ENCODE measurements at places on chromosomes 12 and 14. TPM values are rescaled to one million over a fixed set of nuclear protein-coding genes. Genes with fewer than 3 reads are reported as not detected.

DNA sequence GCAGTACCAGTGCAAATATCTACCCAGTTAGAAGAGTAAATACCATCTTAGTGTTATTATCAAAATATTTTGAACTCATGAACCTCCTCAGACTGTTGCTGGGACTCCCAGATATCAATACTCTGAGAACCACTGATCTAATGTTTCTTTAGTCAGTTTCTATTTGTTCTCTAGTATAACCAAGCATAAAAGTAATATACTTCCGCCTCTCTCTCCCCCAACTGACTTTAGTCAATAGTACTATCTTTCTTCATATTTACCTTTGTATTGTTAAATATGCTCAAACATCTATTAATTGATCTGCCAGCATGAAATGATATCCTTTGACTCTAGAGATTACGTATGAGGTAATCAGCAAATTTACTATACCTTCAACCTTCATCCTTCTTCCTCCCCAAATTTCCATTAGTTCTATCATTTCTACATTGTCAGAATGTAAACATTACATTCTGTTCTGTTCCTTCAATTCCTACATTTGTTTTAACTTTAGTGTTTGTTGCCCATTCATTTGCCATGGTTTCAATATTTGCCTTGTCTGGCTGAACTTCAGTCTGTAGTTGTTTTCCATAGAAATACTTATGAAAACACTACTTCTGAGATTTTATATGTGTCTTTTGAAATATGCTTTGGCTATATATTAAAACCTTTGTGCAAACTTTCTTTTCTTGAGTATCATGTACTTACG lies 192.5 kb upstream of the PDE3A start:
- DNase-seq, result no peak

- no peak for DNase-seq
These were observed 25.9 kb upstream of the PAPLN start for GRCh38 chr14:73211251-73212040.

- DNase-seq, result no peak
These were observed 45.4 kb upstream of the BTG1 start for GRCh38 chr12:92191061-92191460.

DNA sequence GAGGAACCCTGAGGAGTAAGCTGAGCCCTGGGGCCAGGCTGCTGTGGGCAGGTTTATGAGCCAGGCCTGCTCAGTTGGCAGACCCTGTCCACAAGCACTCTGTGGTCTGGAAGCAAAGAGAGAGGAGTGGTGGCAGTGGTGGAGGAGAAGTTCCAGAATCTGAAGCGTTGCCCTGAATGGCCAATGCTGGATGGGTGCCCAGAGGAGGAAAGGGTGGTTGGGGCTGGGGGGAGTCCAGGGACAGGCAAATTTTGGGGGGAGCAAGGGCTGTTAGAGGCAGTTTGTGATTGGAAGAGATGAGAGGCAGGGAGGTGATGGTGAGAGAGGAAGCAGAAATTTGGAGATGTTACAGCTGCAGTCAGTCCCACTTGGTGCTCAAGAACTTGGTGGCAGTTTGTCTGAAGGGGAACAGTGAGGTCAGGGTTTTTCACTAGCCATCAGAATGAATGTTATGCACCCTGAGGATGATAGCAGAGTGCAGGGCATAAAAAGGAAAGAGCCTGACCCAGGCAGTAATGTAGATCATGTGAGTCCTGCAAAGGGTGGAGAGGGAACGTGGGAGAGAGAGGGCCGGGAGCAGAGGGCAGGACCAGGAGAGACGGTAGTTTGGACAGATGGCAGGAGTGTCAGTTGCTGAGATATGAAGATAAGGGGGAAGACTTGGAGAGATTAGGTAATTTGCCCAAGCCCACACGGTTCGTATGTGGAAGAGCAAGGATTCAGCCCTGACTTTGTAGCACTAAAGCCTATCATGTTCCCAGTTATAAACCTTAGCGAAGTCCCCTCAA lies 51.2 kb downstream of the GALNT8 start:
- DNase-seq, result no peak

GRCh38 chr12:57129321-57129842 lies 1.1 kb downstream of the LRP1 start:
- no peak for DNase-seq

- no peak for DNase-seq
These were observed 46.1 kb downstream of the FRMD6 start for GRCh38 chr14:51697848-51698247.

NUDT14 gene
- polyA plus RNA-seq, result 17.6 TPM

DNA sequence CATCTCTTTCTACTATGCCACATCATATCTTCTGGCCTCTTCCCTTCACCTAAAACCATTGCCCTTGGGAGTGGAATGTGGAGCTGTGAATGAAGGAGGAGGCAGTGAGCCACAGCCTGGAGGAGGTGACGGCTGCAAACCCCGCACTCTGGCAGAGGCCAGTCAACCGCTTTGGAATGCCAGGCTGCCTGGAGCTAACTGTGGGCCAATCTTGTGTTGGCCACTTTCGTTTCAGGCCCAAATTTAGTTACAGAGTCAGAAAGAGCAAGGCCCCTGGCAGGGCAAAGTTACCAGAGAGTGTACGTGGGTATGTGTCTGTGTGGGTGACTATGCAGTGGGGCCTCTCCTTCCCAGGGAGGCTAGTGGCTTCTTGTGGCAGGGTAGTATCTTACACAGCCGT lies 40.1 kb downstream of the CACNA1C start:
- no peak for DNase-seq

GRCh38 chr12:128793701-128794100 lies 30.1 kb downstream of the SLC15A4 start:
- DNase-seq, result no peak

DNA sequence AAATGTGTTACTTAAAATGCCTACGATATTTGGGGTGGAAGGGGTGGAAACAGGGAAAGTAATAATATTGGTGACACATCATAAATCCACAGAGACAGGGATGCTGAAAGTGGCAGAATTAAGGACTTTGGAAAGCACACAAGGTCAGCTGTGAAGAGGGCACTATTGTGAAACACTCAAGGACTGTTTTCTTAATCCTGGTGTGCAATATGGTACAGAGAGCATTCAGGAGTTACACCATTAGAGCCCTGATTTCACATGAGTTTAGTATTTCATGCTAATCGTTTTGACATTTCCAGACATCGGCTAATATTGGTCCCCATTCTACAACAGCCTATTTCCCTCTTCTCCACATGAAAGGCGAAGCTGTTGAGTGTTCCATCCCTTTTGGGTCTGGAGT lies 219.2 kb downstream of the MSRB3 start:
- no peak for DNase-seq

DNA sequence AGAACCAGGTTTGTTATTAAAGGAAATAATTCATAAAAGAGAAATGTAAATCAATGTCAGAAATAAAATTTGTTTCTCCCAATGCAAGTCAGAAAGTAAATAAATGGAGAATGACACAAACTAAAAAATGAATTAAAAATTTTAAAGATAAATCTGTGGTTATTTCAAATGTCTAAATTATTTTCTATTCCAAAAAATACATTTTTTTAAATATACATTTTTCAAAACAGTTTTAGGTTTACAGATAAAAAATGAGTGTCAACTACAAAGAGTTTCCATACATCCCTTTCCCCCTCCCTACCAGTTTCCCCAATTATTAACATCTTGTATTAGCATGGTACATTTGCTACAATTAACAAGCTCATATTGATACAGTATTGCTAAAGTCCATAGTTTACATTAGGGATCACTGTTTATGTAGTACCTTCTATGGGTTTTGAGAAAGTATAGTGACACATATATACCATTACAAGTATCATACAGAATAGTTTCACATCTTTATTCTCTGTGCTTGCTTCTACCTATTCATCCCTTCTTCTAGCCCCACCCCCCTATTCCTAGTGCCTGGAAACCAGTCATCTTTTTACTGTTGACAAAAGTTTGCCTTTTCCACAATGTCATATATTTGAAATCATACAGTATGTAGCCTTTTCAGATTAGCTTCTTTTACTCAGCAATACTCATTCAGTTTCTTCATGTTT lies 104.2 kb downstream of the RALGAPA1 start:
- no peak for DNase-seq

DNA sequence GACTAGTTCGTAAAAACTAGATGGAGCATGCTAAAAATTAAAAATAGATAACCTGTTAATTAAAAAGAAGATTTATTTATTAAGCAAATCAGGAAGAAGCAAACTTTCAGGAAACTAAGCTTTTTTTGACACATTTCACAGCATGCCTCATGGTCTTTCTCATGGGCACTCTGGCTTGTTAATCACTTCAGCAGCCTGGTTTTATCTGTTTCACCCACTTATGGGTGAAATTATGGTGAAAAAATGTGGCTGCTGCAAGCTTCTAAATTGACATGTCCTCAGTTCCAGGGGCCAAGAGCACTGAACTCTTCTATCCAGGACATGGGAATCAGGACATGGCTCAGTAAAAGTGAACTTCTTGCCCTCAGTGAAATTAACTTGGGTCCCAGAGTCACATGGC lies 468.6 kb upstream of the SYT1 start:
- DNase-seq, result no peak

All from hindlimb muscle (tissue), 1 donor.